Renal pelvis (tissue), 12 donors: ENCODE measurements at places on chromosomes 7 and 10. TPM values are rescaled to one million over a fixed set of nuclear protein-coding genes. Genes with fewer than 3 reads are reported as not detected.

DNA sequence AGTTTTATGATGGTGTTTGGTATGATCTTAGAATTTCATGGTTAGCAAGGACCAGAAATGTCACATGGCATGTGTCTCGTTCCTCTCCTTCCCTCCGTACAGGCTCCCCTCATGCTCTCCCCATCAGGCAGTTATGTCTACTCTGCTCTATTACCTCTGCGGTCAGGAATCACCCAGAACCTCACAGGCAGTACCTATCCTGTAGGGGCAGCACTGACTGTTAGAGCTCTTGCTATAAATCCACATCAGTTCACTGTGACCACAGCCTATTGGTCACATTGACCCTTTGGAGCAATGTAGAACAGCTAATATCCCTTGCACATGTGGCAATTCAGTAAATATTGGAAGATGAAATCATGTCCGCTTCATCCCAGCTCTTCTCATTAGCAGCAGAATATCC, 151.8 kb downstream of the WNT2 start:
- DNase-seq = no peak

SPDYE2B gene
- polyA plus RNA-seq = 0.60 TPM

DNA sequence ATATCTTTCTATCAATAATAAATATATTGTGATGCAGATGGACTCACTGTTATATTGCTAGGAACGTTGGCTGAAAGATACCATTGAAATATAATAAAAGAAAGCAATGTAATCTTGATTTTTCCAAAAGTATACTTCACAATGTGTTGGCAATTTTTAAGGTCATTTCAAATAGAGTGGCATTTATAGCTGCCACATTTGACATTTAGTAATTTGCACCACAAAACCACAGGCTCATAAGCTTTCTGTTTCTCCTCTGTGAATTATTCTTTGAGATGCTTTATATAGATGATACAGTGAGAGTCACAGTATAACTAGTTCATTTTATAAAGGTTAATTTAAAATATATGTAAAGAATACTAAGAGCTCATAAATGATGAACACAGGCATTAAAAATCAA, 44.6 kb downstream of the TMEM168 start:
- DNase-seq = no peak

GRCh38 chr7:22378199-22378980, 21.4 kb upstream of the RAPGEF5 start:
- DNase-seq = no peak

GRM3 gene
- polyA plus RNA-seq = 0.16 TPM

SH3PXD2A gene
- 26.6 TPM for polyA plus RNA-seq

- DNase-seq = no peak
Observed at GRCh38 chr7:79337717-79338116, 115.8 kb downstream of the MAGI2 start.

- DNase-seq = no peak
Observed at GRCh38 chr7:83617858-83618257, 31.1 kb downstream of the SEMA3E start.

- DNase-seq = no peak
Observed at GRCh38 chr10:113557903-113558321, 5.1 kb downstream of the HABP2 start.
